Left renal pelvis (tissue), 4 donors: ENCODE measurements at places on chromosomes 6 and 20. TPM values are rescaled to one million over a fixed set of nuclear protein-coding genes. Genes with fewer than 3 reads are reported as not detected.

The B3GALT4 gene
- 2.5 TPM for polyA plus RNA-seq

GRCh38 chr6:87879132-87879861 lies 168.3 kb upstream of the SPACA1 start:
- DNase-seq, result no peak

The C6orf141 gene
- polyA plus RNA-seq, result 0.86 TPM

DNA sequence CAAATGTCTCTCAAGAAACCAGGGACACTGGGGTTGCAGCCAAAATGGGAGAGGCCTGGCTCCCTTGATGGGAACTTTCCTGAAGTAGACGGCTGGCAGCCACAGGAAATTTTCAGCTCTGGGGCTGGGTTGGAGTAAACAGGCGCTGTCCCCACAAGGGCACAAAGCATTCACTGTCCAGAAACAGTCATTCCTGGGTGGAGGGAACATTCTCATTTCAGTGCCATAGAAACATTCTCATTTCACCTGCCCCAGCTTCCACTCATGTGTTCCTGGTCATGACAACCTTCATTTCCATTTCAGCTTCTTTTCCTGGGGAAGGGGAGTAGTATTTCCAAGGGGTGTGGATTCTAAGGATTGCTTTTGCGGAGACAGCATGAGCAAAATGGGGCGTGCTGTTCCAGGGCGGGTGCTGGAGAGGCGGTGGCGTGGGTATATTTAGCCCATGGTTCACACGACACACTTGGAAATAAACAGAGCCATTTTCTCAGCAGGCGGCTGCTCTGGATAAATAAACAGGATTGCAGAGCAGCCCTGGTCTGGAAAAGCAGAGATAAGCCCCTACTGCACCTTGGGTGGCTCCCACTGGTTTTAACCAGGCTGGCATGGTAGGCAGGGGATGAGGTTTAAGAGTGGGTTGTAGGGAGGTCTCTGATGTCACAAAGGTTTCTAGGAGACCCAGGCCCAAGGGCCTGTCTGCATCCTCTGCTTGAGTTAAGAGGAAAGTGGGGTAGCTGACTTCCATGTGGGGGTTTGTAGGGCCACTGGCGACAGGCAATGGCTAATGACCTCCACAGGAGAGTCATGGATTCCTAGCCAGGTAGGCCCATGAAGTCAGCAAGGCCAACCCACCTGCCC lies 32.9 kb downstream of the COX4I2 start:
- no peak for DNase-seq

The THEMIS gene
- polyA plus RNA-seq, result 0.16 TPM
